ENCODE measurements at places on chromosomes 6 and 20.

DNA sequence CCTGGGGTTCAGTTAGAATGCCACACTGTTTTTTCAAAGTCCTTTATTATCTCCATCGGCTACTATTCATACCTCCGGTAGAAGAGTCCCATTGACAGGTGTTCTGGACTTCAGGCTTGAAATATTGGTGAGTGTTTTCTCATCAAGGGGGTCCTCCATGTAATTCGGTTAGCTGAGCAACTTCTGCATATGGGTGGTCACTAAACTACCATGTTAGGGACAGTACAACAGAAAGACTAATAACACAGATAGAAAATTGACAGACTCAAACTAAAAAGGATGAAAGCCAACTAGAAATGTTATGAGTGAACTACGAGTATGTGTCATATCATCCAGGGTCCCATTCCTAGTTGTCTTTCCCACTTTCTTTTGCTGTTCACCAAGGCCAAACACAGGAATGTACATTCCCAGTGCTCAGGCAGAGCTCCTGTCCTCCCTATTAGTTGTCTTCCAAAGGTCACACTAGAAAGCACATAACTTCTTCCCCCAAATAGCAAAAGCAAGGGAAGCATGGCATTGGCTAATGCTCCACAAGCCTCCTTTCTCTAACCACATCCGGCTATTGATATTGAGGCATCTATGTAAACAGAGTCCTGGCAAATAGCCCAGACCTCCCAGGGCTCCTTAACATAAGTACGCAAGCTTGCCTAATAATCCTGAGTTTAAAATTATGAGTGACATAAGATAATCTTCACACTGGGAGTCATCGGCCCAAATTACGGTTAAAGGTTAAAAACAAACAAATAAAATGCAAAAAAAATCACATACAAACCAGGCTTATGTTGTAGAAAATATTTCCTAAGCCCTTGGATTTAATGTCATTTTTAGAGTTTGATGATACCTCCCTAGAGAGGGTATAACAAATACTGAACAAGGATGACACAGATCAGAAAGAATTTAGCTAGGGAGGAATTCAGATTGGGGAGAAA lies 13.2 kb downstream of the CCN2 start:
- no peak for DNase-seq

DNA sequence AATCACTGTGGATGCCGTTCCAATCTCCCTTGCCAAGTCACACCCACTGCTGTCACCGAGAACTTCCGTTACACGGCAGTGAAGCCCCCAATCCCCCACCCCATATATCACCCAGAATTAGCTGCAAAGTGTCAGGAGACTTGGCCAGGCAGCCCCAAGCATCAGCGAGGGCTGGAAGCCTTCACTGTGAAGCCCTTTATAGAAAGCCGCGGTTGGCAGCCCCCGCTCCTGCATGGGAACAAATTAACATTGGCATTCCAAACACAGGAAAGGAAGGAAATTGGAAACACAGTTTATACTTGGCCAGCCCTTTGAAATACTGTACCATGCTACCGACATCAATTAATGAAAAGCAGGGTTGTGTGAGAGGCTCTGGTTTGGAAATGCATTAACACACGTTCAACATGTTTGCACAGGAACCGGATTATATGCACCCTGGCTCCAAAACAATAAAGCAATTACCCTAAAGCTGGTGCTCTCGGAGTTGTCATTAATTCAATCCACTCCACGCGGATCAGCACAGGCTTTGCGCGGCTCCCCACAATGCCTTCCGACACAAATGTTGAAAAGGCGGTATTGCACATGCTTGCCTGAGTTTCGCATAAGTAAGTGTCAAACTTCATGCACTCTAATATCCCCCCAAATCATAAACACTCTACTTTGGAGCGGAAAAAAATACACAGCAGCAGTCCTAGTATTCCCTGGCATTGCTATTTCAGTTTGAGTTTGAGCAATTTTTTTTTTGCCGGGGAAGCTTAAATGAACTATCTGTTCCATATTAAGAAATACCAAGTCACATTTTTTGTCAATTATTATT lies 7.1 kb downstream of the BMP7 start:
- DNase-seq, result no peak

GRCh38 chr20:33531047-33531877 lies 41.4 kb downstream of the CBFA2T2 start:
- no peak for DNase-seq

GRCh38 chr20:45064812-45065211 lies 36.1 kb downstream of the KCNS1 start:
- no peak for DNase-seq

DNA sequence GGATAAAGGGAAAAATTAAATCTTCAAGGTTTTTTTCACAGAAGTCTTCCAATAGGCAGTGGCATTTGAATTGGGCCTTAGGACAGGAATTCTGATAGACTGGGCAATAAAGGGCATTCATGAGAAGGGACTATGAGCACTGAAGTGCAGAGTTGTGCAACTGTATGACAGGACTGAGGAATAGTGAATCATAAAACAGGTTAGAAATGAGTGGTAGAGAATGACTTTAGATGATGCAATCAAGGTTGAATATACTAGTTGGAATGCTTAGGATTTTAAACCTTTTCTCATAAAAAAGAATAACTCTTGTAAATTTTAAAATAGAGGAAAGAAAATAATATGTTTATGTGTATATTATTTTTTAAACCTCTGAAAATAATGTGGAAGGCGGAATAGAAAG lies 944.7 kb downstream of the PHF3 start:
- no peak for DNase-seq

DNA sequence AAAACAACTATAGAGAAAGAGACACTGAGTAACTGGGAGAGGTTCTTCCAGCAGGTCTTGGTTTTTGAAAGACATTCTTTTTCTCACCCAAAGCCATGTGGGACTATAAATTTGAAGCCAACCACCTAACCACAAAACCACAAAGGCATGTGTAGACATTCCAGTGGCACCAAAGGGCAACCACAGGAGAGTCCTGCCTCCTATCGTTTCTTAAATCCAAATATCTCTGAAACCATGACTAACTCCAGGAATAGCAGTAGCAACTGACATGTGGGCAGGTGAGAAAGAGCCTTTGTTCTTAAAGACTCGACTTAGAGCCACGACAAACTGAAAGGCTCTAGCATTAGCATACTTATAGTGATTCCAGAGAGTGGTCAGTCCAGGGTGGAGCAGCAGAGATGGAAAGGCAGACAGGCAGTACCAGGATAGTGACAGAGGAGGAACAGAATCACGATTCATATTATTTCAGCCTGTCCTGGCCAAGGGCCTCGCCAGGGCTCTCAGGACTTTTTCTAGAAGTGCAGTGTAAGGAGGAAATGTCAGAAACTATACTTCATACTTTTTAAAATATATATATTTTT lies 9.4 kb upstream of the COL9A1 start:
- DNase-seq, result no peak

GRCh38 chr6:27865850-27866356 lies 46.3 kb downstream of the OR2B2 start:
- peak; percentile 31 for DNase-seq

DNA sequence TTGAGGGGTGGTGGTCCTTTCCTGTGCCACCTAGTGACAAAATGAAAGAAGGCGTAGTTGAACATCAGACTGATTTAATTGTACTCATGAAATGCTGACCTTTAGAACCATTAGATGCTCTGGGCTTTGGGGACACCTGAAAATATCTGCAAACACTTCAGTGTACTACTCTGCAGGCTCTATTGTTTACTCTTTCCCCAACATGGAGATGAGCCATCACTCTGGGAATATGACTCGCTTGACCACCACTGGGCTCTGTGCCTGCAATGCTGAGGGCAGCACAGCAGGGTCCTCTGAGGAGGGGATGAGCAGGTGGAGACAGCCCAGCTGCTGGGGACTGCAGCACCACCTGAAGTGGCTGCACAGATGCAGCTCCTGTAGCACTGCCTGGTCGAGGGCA lies 74.8 kb upstream of the SLC24A3 start:
- no peak for DNase-seq

GRCh38 chr6:16474772-16475493 lies 236.5 kb downstream of the GMPR start:
- no peak for DNase-seq

- DNase-seq, result no peak
These were observed 636.0 kb downstream of the MMUT start for GRCh38 chr6:48826901-48827701.

DNA sequence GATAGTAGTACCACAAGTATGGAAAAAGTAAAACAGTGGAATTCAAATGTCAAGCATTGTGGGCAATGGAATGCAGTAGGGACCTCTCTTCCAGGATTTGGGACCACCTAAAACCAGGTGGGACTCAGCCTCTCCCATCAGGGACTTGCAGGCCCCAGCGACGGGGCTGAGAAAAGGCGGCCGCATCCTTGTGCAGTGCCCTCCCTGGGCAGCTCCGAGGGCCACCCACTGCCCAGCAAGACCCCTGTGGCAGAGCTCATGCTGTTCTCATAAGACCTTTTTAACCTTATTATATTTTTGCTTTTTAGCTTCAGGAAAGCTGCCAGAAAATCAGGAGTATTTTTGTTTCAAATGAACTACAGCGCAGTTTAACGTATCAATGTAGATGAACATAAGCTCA lies 142.6 kb upstream of the RPS6KA2 start:
- DNase-seq, result no peak

DNA sequence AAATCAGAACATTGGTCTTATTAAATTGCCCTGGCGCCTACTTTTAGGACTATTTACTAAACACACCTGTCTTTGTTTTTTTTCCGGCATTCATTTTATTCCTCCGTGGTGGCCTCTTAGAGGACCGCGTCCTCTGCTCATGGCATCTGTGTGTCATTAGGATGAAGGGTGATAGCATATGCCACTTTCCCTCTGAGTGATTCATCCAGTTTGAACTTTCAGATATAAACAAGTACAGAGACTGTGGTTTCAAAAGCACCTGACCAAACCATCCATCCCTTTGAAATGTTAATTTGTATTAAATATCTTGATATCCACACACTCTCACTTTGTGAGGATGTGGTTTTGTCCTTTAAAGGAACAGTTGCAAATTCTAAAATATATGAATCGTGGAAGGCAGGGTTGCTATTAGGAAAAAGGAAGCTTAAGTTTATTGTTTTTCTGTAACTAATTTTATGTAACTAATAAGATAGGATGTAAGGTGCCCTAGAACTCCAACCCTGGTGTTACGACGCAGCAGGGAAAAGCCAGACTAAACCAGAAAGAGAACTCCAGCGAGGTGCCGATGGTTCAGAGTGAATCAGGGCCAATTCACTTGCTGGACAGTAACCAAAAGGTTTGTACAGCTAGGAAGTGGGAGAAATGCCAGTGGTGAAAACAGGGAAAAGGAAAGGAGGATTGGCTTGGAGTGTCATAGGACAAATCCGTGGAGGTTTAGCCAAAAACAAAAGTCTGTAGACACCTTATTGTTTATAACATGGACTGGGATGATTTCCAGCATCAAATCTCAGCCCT lies 98.7 kb downstream of the SHLD1 start:
- DNase-seq, result no peak

Measured in stimulated activated CD4-positive, alpha-beta T cell treated with anti-CD3 and anti-CD28 coated beads, Interleukin-2, amount 100 ng/mL, for 24 hours (primary cell).